ENCODE measurements at places on chromosomes 11 and 22. TPM values are rescaled to one million over a fixed set of nuclear protein-coding genes. Genes with fewer than 3 reads are reported as not detected.

Gene CARD10
- total RNA-seq = 40.6 TPM

Gene SCGB1A1
- total RNA-seq = not detected

Gene LRRC56
- total RNA-seq = 0.54 TPM

Gene INPP5J
- 0.53 TPM for total RNA-seq

Gene KCNJ11
- 1.3 TPM for total RNA-seq

Gene APOA4
- not detected for total RNA-seq

Gene FERMT3
- 0.74 TPM for total RNA-seq

Gene WT1
- 6.0 TPM for total RNA-seq

Gene TIMM10B
- total RNA-seq = 35.3 TPM

Gene TRIM44
- 25.3 TPM for total RNA-seq

Gene TEX54
- total RNA-seq = not detected

Gene APOBEC3F
- total RNA-seq = 1.7 TPM

Gene OR51B2
- total RNA-seq = not detected

Gene GGTLC3
- not detected for total RNA-seq

Gene IGSF9B
- 1.9 TPM for total RNA-seq

Gene SOX10
- not detected for total RNA-seq

Gene MPPED1
- not detected for total RNA-seq

Gene SCN2B
- not detected for total RNA-seq

Gene SFI1
- 10.5 TPM for total RNA-seq

Gene APOL3
- not detected for total RNA-seq

Gene SLC29A2
- total RNA-seq = 5.7 TPM

Gene TP53AIP1
- total RNA-seq = 0.20 TPM

Gene DRD2
- total RNA-seq = not detected

Gene IL17REL
- 0.08 TPM for total RNA-seq

Gene TRPT1
- total RNA-seq = 23.3 TPM

Gene LIF
- 35.6 TPM for total RNA-seq

Gene IGF2
- total RNA-seq = 3.5 TPM

Gene GRIK4
- total RNA-seq = not detected

Gene GLYAT
- not detected for total RNA-seq

Gene TESMIN
- 4.3 TPM for total RNA-seq

Gene SULT4A1
- not detected for total RNA-seq

Gene SBF2
- total RNA-seq = 14.9 TPM

Gene CRYBA4
- not detected for total RNA-seq

Gene CHRM1
- total RNA-seq = 0.06 TPM

Gene NADSYN1
- total RNA-seq = 45.5 TPM

Gene RTN4RL2
- total RNA-seq = 94.8 TPM

Gene MAPK11
- 6.5 TPM for total RNA-seq

Gene QSER1
- 10.4 TPM for total RNA-seq

Gene PLAAT5
- total RNA-seq = not detected

Gene VWCE
- total RNA-seq = 0.61 TPM

Gene ANO5
- total RNA-seq = 1.6 TPM

Gene MMP1
- total RNA-seq = 0.78 TPM

Gene ZNF143
- 10.2 TPM for total RNA-seq

All from A549 treated with GW870086 at 1 μM for 4 hours (cell line).